Stimulated activated CD4-positive, alpha-beta T cell treated with anti-CD3 and anti-CD28 coated beads, Interleukin-15, amount 100 ng/mL, for 48 hours (primary cell): ENCODE measurements at places on chromosomes 2 and 18.

DNA sequence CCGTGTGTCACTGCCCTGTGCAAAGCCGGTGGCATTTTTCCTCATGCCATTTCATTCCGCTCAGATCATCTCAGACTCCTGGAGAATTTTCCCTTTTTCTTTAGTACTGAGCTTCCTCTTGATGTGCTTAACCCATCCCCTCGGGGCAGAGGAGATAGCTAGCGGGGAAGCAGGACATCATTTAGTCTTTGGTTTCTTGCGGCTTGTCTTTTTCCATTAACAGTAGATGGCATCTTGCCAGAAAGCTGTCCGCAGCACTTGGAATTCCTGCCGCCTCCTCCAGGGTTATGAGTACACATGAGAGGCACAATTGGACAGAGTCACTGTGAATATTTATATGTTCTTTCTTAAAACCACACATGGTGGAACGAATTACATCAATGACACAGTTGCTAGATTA lies 226.6 kb downstream of the ALPK2 start:
- DNase-seq, result no peak

DNA sequence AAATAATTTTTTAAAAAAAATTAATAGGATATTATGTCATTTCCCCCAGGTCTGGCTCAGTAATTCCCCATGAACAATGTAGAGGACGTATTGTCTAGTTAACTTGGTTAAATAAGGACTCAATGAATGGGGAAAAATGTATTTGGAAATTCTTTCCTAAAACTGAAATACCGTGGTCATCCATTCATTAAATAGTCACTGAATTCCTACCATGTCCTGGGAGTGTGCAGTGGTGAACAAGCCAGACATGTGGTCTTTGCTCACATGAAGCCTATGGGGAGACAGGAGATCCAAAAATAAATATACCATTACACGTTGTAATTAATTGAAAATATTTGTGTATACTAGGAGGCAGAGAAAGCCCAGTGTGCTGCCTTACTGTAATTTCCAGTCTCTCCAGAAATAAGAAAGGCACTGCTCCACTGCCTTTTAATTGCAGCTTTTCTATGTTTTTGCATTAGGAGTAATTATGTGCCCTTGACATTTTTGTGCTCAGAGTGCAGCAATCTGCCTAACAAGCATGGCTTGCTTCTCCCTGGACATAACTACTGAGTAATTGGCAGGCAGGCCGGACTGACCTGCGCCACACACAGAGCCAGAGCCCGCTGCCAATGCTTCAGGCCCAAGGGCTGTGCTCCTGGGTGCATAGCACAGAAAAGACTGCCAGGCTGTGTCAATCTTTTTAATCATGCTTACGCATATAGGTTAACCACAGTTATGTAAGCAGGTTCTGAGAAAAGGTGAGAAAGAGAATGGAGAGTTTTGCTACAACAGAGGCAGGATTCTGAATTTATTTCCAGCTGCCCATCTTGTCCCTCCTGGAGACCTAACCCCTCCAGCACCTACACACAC lies 22.2 kb upstream of the TTC39C start:
- DNase-seq, result no peak

- DNase-seq, result no peak
Measured at GRCh38 chr2:62205554-62205953, 9.6 kb downstream of the B3GNT2 start.

- DNase-seq, result no peak
Measured at GRCh38 chr2:183543222-183543621, 419.0 kb downstream of the NUP35 start.

- no peak for DNase-seq
Measured at GRCh38 chr2:7609974-7610373, 692.8 kb downstream of the RNF144A start.

- DNase-seq, result no peak
Measured at GRCh38 chr18:54734059-54734458, 94.2 kb upstream of the RAB27B start.

DNA sequence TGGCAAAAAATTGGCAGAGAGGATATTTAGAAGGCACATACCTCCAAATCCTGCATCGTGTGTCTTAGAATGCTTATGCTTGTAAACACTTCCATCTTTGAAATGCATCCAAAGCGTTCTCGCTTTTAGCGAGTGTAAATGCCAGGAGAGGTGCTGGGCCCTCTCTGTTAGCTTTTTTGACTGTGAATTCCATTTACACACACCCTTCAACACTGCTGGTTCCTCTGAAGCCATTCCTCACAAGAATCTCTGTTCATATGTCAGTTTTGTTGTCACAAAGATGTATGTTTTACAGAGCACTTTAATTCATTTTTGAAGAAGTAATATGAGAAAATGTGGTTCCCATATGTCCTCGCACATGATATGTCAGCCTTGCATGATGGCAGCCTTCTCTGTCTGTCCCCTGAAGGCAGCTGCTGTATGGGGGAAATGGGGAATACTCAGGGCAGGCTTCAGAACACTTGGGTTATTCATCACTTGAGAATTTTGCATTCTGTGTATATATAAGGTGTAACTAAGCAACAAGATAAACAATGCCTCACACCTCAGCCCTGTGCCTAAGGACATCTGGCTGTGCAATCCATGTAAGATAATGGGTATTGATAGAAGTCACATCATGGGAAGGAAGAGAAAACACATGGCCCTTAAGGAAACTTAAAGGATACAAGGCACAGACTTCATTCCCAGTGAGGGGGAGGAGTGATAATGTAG lies 52.3 kb downstream of the RAB27B start:
- no peak for DNase-seq

DNA sequence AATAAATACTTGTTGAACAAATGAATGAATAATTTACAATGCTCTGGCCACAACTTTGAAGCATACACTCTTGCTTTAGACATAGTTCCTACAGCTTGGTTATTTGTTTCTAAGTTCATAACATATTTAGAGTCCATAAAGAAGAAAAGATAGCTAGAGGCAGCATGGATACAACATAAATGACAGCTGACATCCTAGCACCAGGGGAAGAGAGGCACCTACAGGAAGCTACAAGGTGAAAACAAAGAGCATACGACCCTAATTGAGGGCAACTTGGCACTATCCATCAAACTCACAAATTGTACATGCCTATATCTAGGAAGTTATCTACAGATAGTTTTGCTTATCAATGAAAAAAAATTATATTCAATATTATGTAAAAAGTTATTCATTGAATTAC lies 88.9 kb downstream of the PLEKHM3 start:
- no peak for DNase-seq

DNA sequence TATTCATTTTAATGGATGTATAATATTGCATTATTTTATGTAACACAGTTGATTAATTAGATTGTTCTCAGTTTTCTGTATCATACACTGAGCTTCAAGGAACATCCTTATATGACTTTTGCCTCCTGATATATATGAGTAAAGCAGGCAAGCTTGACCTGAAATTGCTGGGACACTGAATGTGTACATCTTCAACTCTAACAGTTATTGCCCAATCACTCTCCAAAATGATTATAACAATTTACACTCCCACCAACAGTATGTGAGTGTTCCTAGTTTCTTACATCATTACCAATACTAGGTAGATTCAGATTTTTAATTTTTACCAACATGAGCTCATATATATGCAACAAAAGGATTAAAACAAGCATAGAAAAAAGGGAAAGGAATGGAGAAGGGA lies 379.4 kb downstream of the SETBP1 start:
- no peak for DNase-seq

GRCh38 chr18:67650686-67651385 lies 134.3 kb upstream of the DSEL start:
- no peak for DNase-seq

DNA sequence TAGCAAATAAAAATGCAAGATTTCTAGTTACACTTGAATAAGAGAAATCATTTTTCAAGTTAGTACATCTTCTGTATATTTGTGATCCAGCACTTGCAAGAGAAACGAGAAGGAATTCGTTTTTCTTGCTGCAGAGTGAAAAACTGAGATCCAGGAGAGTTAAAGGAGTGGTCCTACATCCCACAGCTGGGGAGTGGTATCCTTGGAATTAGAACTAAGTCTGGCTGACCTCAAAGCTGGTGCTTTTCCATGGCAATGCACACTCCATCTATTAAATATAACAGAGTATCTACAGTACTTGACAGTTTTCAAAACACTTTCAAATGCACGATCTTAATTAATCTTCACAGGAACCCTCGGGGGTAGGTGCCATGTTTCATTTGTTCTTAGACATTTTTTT lies 46.8 kb downstream of the TRIB2 start:
- DNase-seq, result no peak

DNA sequence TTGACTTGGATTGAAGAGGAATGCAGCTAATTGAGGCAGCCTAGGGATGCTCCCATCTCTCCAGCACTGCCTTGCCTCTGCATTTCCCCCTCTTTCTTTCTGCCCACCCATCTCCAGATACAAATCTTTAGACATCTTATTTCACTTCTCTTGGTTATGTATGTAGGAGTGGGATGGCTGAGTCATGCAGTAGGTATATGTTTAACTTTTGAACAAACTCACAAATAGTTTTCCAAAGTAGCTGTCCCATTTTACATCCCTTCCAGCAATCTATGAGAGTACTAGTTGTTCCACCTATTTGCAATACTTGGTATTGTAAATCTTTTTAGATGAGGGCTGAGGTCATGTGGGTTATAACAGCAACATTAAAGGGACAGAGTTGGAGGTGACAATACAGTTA lies 329.9 kb downstream of the DYSF start:
- DNase-seq, result no peak

DNA sequence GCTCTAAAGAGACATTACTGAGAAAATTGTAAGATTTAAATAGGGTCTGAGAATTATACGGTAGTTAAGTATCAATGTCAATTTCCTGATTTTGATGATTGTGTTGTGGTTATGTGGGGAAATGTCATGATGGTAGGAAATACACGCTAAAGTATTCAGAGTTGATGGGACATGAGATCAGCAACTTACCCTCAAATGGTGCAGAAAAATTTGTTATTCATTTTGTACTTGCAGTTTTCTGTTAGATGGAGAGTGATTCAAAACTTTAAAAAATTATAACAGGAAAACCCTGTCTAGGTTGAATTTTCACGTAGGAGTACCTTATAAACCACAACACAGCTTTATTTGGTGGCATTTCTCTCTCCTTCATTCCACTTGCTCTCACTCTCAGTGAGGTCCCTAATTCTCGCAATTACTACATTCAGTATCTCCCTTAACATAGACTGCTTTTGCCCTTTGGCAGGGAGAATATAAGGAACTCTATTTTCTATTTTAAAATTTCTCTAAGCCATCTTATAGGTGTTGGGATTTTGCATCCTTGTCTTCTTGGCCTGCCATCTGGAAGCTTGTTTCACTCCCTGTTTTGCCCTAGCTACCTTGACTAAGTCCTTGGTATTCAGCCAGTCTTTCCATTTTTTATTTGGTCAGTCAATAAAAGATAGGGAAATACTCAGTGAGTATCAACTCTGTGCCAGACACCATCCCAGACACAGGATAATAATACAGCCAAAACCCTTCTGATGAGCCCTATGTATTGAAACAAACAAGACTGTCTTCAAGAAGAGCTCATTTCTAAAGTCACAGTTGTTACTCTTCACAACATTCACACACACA lies 550.6 kb upstream of the ACVR2A start:
- DNase-seq, result no peak

- no peak for DNase-seq
Measured at GRCh38 chr2:230016844-230017243, 51.9 kb downstream of the SLC16A14 start.

- no peak for DNase-seq
Measured at GRCh38 chr2:51698021-51698420, 666.1 kb upstream of the NRXN1 start.

DNA sequence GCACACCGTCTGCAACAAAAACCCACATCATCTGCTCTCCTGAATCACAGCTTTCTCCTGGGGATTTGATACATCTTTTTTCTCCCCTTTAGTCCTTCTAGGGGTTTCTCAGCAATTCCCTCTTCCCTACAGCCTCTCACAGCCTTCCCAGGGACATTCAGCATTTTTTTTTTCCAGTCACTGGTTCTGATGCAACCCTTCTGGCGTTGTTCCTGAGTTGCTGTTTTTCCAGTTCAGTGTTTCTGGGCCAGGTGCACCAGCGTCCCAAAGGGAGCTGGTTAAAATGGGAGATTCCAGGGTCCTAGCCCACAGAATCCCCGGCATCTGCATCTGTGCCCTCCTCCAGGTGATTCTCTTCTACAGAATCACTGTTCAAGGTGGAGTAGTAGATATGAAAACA lies 36.1 kb downstream of the ADCY3 start:
- no peak for DNase-seq

GRCh38 chr2:54009549-54009948 lies 38.8 kb upstream of the PSME4 start:
- no peak for DNase-seq

DNA sequence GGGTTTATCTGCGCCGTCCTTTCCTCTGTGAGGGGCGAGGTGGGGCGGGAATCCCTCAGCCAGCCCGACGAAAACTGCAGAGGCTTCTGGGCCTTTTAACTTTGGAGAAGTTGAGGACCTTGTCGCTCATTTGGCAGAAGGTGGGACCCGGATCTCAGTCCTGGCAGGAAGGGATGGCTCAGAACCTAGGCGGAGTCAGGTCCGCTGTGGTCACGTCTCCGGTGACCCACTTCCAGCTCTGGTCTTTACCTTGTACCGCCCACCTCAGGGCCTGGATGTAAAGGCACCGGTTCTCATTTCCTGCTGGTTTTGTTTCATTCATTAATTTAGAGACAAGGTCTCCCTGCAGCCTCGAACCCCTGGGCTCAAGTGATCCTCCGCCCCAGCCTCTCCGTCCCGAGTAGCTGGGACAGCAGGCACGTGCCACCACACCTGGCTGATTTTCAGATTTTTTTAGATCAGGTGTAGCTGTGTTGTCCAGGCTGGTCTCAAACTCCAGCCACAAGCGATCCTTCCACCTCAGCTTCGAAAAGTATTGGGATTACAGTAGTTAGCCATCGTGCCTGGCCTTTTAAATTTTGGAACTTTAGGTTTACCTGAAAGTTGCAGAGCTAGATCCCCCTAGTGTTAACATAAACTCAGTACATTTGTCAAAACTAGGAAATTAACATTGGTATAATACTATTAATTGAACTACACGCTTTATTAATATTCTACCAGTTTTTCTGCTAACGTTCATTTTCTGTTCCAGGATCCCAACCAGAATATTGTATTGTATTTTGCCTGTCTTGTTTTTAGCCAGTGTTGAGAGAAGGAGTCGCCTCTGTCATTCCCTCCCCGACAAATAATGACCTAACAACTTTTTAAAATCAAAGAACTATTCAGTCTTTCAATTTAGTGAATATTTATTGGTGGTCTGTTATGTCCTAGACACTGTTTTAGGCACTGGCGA lies 852 bp downstream of the POLI start:
- peak; percentile 47 for DNase-seq
